ENCODE measurements at places on chromosomes 6 and 20.

GRCh38 chr20:48197066-48197465 is 411.8 kb upstream of the SULF2 start:
- DNase-seq, result no peak

- DNase-seq, result no peak
These were observed 248.8 kb downstream of the TFAP2A start for GRCh38 chr6:10166031-10166430.

- DNase-seq, result no peak
These were observed 340.2 kb downstream of the ARHGAP18 start for GRCh38 chr6:129369737-129370136.

DNA sequence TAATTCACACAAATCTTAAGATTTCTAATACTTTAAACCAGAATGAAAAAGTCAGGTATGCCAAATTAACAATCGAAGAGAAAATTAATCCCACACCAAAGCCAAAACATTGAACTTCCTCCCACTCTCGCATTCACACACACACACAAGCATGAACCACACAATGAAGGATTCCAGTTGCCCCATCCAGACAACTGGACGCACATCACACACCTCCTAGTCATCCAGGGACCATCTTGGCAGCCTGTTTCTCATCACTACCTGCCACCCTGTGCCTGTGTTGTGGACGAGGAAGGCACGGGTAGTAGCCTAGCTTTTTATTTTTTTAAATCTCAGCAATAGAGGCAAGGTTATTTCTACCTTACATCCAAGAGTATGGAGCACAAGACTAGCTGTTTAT is 15.2 kb downstream of the B4GALT5 start:
- no peak for DNase-seq

DNA sequence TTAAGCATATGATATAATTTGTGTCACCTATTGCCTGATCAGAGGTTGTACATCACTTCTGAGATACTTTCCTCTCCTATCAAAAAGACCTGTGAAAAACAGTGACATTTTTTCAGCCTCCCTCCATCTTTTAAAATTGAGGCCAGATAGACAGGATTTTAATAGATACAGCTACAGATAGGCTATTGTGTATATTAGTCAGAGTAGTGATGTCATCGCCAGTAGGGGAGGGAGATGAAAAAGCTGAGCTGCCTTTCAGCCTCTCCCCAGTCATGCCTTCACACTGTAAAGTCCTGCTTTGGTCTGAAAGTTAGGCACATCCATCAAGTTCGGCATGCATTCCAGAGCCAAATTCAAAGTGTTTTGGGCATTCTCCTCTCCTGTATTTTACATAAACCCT is 7.9 kb upstream of the PABPC1L start:
- no peak for DNase-seq
